ENCODE measurements at places on chromosomes 1 and 21. TPM values are rescaled to one million over a fixed set of nuclear protein-coding genes. Genes with fewer than 3 reads are reported as not detected.

DNA sequence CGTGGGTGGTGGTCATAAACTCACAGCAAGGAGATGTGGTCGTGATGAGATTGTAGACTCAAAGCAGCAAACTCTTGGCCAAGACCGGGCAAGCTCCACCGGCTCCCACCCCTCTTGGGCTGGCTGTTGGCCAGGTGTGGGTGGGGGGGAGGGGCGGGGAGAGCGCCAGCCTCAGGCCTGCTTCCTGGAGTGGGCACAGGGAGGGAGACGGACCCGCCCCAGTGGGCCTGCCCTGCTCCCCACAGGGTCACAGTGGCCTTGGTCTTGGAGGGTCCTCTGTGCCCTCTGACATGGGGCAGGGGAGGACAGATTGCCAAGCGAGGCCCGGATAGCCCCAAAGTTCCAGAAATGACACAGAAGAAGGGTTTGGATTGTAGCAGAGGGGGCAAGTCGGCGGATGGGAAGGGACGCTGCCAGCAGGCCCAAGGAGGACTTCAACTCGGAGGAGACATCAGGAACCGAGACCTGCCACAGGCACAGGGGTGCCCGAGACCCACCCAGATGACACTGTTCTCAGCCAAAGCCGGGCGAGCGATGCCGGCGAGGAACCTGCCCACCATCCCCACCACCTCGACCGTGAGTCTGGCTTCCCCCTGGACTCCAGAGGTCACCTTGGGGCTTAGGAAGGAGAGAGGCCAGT lies 85.4 kb upstream of the ACTRT2 start:
- no peak for DNase-seq

- no peak for DNase-seq
These were observed 29.3 kb downstream of the RAB4A start for GRCh38 chr1:229300099-229300757.

DNA sequence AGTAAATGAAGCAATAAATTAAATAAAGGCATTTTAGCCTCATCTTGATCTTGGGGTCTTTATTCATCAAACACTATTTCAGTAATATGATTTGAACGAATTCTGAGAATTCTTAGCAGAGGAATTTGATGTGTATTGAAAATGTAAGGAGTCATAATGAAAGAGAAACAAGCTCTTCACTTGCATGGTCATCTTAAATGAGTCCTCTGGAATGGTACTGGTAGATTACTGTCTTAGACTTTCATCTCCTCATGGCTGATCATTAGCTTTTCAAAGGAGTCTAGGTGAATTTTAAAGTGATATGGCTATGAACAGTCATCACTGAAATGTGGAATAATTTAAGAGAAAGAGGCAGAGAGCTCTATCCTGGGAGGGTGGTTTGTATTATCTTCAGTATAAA lies 30.0 kb downstream of the PRRC2C start:
- no peak for DNase-seq

- DNase-seq, result no peak
These were observed 38.9 kb downstream of the PATJ start for GRCh38 chr1:61781151-61781550.

DNA sequence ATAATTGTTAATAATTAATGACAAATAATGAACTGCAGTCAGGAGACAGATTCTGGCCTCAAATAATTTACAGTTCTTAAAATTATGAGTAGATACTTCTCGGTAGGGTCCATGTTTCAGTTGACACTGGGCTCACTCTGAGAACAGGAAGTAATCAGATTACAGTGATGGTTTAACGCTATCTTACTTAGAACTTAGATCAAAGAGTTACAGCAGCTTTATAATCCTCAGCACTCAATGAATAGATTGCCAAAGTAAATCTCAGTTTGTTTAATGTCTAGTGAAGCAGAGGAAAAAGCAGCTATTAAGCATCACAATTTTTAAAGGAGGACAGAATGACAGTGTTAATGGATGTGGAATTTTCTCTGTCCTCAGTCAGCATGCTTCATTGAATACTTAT lies 79.6 kb downstream of the PDE4B start:
- DNase-seq, result no peak

GRCh38 chr1:153626904-153627714 lies at the start of gene S100A13:
Gene S100A13, minus strand, starts transcription at chr1:153627505. Its CDS starts 1,033 bp downstream, at chr1:153626472.
- peak; percentile 88 for DNase-seq

DNA sequence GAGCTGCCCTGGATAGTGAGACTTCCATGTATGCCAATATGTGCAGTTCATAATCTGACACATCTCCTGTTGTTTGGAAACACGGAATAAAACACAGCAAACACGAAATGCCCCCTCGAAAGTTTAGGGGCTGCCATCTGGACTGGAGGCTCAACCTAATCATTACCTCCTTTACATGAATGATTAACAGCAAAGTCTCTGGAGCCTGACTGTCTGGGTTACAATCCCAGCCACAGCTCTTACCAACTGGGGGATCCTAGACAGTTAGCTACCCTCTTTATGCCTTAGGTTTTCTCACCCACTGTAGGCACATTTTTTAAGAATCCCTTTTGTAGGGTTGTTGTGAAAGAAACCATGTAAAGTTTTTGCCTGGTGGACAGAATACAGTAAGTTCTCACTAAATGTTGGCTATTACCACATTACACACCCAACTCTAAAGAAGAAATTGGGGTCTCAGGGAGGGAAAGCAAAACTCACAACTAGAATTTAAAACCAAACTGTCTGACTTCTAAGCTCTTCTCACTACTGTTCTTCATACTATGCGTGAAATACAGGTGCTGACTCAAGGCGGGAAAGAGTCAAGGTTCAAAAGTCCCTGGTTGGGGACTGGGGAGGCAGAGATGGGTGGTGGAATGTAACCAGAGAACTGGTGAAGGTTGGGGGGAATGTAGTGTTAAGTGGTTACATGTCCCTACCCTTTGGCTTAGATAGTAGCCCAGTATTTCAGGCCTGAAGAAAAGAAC lies 24.2 kb downstream of the CYP4A22 start:
- DNase-seq, result no peak

DNA sequence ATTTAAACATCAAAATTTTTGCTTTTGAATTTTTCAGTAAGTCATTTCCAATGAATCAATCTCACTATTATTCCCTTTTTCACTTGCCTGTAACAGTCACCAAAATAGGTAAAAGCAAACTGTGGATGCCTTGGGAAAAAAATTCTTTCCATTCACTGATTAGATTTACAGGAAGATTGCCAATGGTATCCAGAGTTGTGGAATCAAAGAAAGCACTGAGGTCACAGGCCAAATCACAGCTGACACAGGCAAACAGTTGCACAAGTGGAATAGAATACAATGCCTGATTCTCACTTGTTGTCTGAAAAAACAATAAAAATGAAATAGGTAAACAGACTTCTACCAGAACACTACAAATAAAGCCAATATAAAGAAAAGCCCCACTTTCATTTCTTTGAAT lies 48.4 kb downstream of the LTN1 start:
- DNase-seq, result no peak

DNA sequence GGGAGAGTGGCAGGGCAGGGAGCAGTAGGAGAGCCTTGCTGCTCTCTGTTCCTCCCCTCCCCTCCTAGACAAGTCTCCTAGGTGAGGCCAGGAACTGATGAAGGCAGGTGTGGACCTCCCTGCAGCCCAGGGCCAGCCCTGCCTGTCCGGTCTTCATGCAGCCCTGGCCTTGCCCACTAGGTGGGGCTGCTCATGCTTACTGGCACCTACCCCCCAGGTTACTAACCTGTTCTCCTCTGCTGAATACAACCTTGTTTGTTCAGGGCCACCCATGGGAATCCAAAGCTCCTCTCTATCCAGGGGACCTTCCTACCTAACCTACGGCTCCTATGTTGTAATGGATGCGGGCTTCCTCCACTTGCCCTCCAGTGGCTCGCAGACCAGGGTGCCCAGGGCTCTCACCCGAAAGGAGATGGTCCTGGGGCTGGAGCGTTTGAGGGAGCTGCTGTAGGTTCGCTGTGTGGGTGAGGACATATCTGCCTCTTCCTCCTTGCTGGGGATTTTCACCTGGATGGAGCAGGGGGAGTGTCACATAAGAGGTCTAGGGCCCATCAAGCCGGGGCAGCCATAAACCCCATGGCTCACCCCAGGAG lies 7.9 kb upstream of the TNNT2 start:
- DNase-seq, result no peak

- DNase-seq, result peak; percentile 93
These were observed 4.9 kb upstream of the POFUT2 start for GRCh38 chr21:45292399-45293219.

- no peak for DNase-seq
These were observed 261.6 kb downstream of the SPATA17 start for GRCh38 chr1:217892750-217893149.

DNA sequence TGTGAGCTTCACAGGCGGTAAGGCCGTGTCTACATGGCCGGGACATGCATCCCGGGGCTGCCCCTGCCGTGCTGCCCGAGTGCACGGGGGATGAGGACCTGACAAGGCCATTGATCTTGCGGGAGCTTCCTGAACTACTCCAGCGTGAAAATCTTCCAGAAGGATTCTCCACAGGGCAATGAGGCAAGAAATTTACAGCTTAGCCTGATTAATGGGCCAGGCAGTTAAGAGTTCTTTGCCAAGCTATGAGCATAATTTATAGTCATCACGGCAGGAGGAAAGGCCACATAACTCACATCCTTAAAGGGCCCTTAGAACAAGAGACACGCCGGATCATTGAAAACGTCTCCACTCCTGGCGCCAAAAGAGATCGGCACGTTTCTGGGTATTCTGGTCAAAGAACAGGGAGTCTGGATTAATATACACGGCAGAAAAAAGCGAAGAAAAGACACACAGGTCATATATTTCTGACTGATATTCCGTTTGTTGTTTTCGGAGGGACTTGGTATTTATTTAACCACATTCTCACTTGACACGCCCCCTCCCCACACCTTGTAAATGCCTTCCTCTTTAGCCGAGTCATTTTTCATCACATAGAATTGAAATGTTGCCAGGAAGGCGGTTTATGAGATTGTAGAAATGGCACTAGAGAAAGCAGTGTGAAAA lies 180.5 kb downstream of the DYRK1A start:
- DNase-seq, result no peak

GRCh38 chr1:238951809-238952208 lies 434.6 kb upstream of the CHRM3 start:
- no peak for DNase-seq

- no peak for DNase-seq
These were observed 162.9 kb upstream of the GJB5 start for GRCh38 chr1:34591751-34592629.

GRCh38 chr1:156515956-156516355 lies 15.4 kb upstream of the MEF2D start:
- no peak for DNase-seq

DNA sequence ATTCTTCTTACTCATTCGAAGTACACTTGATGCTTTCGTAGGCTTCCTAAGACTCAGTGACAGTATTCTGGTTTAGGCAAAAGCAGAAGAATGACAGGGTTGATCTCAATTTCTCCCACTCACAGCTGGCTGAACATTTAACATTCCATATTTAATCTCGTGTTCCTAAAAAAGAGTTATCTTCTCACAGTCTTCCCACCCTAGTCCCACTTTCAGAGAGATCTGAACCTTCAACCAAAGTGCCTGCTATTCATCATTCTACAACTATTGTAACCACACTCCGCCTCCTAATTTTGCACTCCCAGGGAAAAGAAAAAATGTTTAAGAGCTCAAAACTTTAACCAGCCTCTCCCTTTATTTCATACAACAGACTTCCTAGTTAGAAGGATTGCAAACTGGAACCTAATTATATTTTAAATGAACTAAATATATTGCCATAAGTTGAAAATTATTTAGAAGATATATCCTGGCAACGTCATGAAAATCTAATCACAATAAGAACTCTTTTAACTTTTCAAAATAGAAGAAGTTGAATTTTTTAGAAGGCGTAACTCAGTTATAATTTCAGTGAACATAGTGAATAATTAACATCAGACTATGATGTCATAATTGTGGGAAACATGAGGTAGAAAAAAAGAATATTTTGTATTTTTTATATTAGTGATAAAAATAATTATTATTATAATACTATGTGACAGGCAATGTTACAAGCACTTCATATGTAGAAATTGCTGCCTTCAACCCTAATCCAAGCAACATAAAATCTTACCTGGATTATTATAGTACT lies 540.9 kb upstream of the ADGRL2 start:
- no peak for DNase-seq

DNA sequence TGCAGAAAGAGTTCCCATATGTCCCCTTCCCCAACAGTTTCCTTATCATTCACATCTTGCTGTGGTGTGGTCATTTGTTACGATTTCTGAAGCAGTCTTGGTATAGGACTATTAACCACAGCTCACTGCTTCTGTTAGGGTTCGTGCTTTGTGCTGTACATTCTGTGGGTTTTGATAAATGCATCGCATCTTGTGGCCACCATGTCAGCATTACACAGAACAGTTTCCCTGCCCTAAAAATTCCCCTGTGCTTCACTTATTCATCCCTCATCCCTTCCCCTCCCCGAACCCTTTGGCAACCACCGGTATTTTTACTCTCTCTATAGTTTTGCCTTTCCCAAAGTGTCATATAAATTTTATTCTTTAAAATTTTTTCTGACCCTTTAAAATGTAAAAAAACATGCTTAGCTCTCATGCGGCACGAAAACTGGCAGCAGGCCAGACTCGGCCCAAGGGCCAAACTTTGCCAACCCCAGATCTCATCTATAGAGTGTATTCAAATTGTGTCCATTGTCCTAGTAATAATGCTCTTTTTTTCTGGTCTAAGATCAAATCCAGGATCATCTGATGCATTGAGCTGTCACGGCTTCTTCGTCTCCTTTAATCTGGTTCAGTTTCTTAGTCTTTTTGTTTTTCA lies 78.2 kb downstream of the SIM2 start:
- no peak for DNase-seq

GRCh38 chr1:54424398-54424797 lies 18.2 kb upstream of the SSBP3 start:
- DNase-seq, result no peak

GRCh38 chr1:175656416-175656815 lies 87.0 kb downstream of the TNR start:
- no peak for DNase-seq

GRCh38 chr1:58818075-58818474 lies 34.2 kb upstream of the JUN start:
- DNase-seq, result no peak

GRCh38 chr1:96206451-96206850 lies 515.1 kb upstream of the PTBP2 start:
- DNase-seq, result no peak

- DNase-seq, result no peak
These were observed 184.2 kb downstream of the DYRK1A start for GRCh38 chr21:37550618-37551330.

DNA sequence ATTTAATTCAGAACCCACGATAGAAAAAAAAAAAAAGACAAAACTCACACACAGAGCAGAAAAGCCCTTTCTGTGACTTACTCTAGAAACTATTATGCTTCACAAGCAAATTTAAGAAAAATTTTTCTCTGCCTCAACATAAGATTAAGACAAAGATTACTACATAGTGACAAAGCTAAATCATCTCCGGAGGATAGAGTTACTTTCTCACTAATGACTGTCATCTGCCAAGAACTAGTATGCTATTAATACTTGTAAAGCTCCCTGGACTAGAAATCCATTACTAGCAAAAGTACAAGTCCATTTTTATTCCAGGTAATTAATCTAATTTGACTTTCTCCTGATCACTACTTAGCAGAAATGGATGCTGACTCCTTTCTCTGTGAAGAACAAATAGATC lies 25.9 kb downstream of the GREM2 start:
- no peak for DNase-seq

SELP gene
- 6.3 TPM for polyA plus RNA-seq

RAP1GAP gene
- polyA plus RNA-seq, result 46.1 TPM

EPHB2 gene
- polyA plus RNA-seq, result 16.2 TPM

KRTAP12-2 gene
- not detected for polyA plus RNA-seq

PDPN gene
- 55.3 TPM for polyA plus RNA-seq

EXTL1 gene
- polyA plus RNA-seq, result 0.80 TPM

SMG5 gene
- polyA plus RNA-seq, result 59.4 TPM

OR14K1 gene
- polyA plus RNA-seq, result not detected

NEXN gene
- polyA plus RNA-seq, result 35.6 TPM

ELF3 gene
- polyA plus RNA-seq, result 111 TPM

ADCY10 gene
- 0.23 TPM for polyA plus RNA-seq

NMNAT2 gene
- polyA plus RNA-seq, result 2.2 TPM
